Motor neuron (in vitro differentiated cells): ENCODE measurements at places on chromosomes 4 and X. TPM values are rescaled to one million over a fixed set of nuclear protein-coding genes. Genes with fewer than 3 reads are reported as not detected.

- peak; percentile 79 for ATAC-seq
Observed at GRCh38 chrX:10109695-10110094, 47.1 kb upstream of the CLCN4 start.

DNA sequence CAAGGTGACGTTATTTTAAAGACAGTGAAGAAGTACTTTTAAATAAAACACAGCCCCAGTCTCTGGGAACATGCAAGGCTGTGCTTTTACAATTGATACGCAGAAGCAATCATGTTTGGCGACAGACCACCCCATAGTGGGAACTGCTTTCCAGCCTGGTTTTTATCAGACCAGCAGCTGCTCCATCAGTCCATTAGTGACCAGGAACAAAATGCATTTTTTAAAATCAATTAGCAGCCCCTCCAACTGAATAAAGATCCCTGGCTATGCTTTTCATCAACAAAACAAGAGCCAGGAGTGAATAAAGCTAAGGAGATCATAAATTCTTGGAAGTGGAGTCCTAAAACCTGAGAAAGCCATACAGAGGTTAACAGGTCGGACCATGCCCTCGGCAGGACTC, 153.0 kb upstream of the TENM3 start:
- no peak for ATAC-seq

DNA sequence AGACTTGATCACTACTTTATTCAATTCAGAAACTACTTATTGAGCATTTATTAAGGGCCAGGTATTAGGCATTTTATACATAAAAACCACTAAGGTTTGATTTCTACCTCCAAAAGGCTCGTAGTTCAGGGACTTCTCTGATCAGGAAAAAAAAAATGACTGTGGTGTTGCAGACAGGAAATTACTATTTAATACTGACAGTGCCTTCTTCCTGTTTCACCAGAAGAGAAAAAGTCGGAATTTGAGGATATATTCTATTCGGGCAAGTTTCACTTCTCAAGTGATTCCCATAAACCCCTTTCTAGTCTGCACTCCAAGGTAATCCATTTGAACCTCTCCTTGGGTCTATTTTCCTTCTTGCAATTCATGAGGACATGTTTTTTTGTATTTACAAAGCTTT, 15.3 kb upstream of the TASL start:
- ATAC-seq: no peak

DNA sequence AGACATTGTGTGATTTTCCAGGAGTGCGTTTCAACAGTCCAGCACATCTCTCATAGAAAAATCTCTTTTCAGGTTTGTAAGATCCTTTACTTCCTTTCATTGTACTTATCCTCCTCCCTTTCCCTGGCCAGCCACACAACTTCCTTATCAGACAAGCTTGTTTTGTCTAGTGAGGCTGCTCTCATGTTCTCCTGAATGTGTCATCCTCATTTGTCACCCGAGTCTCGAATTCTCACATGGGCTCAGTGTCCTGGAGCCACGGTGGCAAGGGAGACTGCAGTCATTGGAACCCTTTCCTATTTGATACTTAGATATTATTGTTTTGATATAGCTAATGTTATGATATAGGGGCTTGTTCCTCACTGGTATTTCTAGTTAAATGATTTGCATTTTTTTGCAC, 16.9 kb downstream of the SYNPO2 start:
- ATAC-seq: peak; percentile 23

- no peak for ATAC-seq
Observed at GRCh38 chr4:107333518-107333917, 297.4 kb upstream of the DKK2 start.

DNA sequence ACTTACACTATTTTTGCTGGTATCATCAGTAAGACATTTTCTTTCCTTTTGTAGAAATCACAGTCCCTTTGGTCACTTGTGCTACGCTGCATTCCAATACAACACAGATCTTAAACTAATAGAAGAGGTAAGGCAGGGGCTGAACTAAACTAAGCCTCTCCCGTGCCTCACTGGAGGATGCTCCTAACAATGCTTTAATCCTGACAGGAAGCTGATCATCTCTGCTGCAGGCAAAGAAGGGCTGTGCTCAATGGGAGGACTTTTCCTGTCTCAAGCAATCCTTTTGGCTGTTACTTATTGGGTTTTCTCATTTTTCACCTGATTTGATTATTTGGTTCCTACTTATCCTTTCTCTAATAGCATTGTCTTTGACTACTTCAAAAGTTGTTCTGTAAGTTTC, 583.1 kb downstream of the INPP4B start:
- ATAC-seq: no peak

- no peak for ATAC-seq
Observed at GRCh38 chrX:151386838-151387459, 10.1 kb upstream of the VMA21 start.

GRCh38 chr4:15161439-15161838, 159.2 kb downstream of the CPEB2 start:
- no peak for ATAC-seq

SH2D1A gene
- 0.19 and 0.38 TPM in 2 replicates for total RNA-seq
